ENCODE measurements at places on chromosomes 16 and 17.

- no peaks in the 10 kb centered on the region for H3K27me3 ChIP-seq
- no peak overlapping the region for H3K27ac ChIP-seq
- peaks cover 16% of the 10 kb centered on the region for H3K4me1 ChIP-seq
- DNase-seq = no peak
- no peaks in the 10 kb centered on the region for H3K36me3 ChIP-seq
Measured at GRCh38 chr16:11801481-11802021, 4.5 kb upstream of the ZC3H7A start.

DNA sequence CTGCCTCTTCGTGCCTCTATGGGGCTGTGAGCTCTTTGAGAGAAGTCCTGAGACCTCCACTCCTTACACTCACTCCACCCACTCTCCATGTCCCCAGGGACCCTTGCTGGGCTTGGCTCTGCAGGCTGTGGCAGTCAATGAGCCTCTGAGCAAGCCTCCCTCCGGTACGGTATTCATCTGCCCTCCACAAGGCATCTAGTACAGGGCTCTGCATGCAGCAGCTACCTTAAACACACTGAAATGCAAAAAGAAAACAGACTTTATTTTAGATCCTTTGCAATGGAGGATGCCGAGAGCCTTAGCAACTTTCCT, 38.9 kb upstream of the SMPD3 start:
- DNase-seq = no peak
- no peaks in the 10 kb centered on the region for H3K36me3 ChIP-seq
- no peak overlapping the region for H3K27ac ChIP-seq
- peaks cover 6% of the 10 kb centered on the region for H3K27me3 ChIP-seq
- no peak overlapping the region for H3K4me3 ChIP-seq

DNA sequence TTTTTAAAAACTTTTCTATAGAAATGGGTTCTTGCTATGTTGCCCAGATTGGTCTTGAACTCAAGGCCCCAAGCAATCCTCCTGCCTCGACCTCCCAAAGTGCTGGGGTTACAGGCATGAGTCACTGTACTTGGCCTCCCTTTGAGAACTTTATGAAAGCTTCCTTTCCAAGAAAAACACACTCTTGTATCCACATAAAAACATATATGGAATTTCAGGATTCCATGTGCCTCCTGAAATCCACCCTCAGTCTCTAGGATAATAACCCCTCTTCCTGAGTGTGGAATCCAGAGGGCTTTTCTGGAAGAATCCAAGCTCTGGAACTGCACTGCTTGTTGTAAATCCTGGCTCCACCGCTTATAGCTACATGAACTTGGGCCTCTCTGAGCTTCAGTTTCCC, 53.2 kb upstream of the MRTFB start:
- no peak overlapping the region for H3K27ac ChIP-seq
- DNase-seq = no peak
- H3K36me3 ChIP-seq = no peaks in the 10 kb centered on the region
- H3K4me3 ChIP-seq = no peak overlapping the region
- no peaks in the 10 kb centered on the region for H3K4me1 ChIP-seq
- no peaks in the 10 kb centered on the region for H3K27me3 ChIP-seq

DNA sequence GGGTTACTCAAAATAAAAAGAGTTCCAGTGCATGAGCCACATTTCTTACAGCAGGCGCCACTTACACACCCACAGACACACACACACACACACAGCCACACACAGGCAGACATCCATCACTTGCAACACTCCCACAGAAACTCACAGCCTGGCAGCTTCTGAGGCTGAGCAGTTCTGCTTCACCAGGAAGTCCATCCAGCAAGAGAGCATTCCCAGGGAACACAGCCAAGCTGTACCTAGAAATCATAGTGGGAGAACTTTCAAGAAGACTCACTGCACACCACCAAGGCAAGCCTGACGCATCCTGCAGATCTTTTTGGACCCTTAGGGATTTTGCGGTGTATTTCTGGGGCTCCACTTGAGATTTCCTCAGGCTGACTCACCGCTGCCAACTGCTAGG, 140.9 kb upstream of the WSB1 start:
- no peaks in the 10 kb centered on the region for H3K36me3 ChIP-seq
- DNase-seq = no peak

- no peak for DNase-seq
- H3K27ac ChIP-seq = no peak overlapping the region
- H3K36me3 ChIP-seq = peaks cover 28% of the 10 kb centered on the region
- H3K4me3 ChIP-seq = no peak overlapping the region
- peaks cover 22% of the 10 kb centered on the region for H3K4me1 ChIP-seq
Measured at GRCh38 chr17:42333053-42333452, 44.8 kb downstream of the STAT5A start.

DNA sequence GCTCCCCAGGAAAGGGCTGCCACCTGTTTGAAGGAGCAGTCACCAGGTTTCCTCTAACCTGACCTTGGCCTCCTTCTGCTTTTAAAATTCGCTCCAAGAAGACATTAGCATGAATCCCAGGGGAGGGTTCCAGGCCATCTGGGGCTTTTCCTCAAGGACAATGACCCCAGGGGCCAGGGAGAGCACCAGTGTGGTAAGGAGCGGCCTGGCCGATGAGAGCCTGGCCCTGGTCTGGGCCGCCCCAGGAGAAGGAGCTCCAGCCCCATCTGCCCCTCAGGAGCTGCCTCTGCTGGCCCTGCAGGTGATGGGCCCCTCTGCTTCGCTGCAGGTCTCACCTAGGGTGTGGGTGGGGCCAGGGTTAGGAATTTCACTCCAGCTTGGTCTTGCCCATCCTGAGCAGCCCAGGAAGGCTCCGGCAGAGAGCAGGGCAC, 209.2 kb upstream of the TNRC6C start:
- H3K4me1 ChIP-seq = no peaks in the 10 kb centered on the region
- no peak overlapping the region for H3K4me3 ChIP-seq
- no peak overlapping the region for H3K27ac ChIP-seq
- H3K27me3 ChIP-seq = no peaks in the 10 kb centered on the region
- no peaks in the 10 kb centered on the region for H3K36me3 ChIP-seq

DNA sequence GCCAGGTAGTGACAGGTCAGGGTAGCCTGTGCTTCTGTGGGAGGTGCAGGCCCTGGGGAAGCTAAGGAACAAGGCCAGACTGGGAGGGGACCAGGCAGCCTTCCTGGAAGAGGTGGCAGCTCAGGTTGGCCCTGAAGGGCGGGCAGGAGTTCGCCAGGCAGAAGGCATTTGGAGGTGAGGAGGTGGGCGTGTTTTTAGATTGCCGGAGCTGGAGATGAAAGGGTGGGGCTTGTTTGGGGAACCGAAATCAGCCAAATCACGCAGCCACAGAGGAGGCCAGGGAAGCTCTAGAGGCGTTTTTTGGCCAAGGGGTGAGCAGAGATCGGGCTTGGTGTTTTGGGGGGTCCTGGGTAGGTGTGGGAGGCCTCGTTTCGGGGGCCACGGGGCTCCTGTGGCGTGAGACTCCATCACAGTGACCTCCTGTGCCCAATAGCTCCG, 7.6 kb downstream of the ADCY7 start:
- H3K27ac ChIP-seq = no peak overlapping the region
- no peaks in the 10 kb centered on the region for H3K4me1 ChIP-seq
- no peaks in the 10 kb centered on the region for H3K27me3 ChIP-seq
- H3K36me3 ChIP-seq = no peaks in the 10 kb centered on the region

GRCh38 chr16:29030086-29030840, 45.4 kb downstream of the LAT start:
- no peaks in the 10 kb centered on the region for H3K27me3 ChIP-seq
- H3K4me3 ChIP-seq = no peak overlapping the region
- no peaks in the 10 kb centered on the region for H3K4me1 ChIP-seq
- no peak overlapping the region for H3K27ac ChIP-seq
- H3K36me3 ChIP-seq = no peaks in the 10 kb centered on the region

DNA sequence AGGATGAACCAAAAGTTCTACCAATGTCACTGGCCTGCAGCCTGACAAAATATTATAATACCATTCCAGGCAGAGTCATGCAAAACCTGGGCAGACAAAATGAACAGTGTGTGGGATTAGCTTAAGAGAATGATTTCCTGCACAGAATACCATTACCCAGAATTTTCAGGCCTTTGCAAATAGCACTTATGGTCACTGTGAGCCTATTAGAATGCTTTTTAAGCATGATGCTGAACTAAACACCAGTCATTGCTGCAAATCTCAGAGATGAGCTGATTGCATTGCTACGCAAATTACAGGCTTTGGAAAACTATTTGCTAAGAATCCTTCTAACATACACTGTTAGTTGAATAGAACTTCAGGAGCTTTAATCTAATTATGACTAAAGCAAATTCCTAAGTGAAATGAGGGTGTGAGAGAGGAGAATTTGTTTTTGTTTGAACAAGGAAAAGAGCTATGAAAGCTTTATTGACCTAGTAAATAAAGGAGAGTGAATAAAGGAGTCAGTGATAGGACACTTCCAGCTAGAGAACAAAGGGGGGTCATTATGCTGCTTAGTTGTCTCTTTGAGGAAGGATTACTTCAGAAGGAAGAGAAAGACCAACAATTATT, 398.8 kb downstream of the HS3ST3B1 start:
- no peak for DNase-seq
- H3K4me1 ChIP-seq = no peaks in the 10 kb centered on the region
- H3K27me3 ChIP-seq = no peaks in the 10 kb centered on the region
- no peak overlapping the region for H3K4me3 ChIP-seq
- no peaks in the 10 kb centered on the region for H3K36me3 ChIP-seq

DNA sequence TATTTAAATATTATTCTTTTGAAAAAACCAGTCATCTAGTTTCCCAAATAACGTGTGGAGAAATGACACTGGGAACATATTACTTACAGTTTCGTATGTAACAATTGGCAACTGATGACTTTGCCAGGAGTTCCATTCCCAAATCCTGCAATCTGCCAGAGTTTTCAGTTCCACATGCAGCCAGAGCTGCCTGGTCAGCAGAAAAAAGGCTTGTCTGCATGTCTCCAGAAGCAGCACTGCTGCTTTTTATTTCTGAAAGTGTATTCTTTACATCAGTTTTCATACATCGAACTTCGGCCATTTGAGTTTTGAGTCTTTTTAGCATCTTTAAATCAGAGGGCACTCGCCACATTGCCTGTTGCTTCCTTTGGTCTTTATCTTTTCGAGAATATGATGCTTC, 78.4 kb downstream of the TRIM37 start:
- H3K4me3 ChIP-seq = no peak overlapping the region
- no peak overlapping the region for H3K27ac ChIP-seq
- H3K4me1 ChIP-seq = no peaks in the 10 kb centered on the region
- no peak for DNase-seq
- no peaks in the 10 kb centered on the region for H3K27me3 ChIP-seq

GRCh38 chr17:27065588-27065987, 228.3 kb upstream of the WSB1 start:
- H3K27ac ChIP-seq = no peak overlapping the region
- no peaks in the 10 kb centered on the region for H3K4me1 ChIP-seq
- no peak overlapping the region for H3K4me3 ChIP-seq
- no peak for DNase-seq
- no peaks in the 10 kb centered on the region for H3K27me3 ChIP-seq

GRCh38 chr17:57880086-57880456, 30.2 kb upstream of the MRPS23 start:
- peaks cover 50% of the 10 kb centered on the region for H3K4me1 ChIP-seq
- no peak overlapping the region for H3K4me3 ChIP-seq

DNA sequence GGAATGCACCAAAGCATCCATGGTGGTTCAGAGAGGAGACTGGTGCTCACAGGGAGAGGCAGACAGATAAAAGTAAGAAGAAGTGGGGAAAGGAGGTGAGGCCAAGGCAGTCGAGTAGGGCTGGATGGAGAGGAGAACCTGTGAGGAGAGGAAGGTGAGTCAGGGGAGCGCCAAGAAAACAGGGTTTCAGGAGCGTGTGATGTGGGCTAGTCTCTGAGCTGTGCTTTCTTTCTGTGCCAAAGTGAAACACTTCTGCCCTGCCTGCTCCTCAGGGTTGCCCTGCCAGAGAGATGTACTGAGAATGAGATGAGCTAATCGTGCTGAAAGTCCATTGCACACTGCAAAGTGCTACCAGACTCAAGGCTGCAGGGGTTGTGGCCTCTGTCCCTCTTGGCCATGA, 310.7 kb upstream of the CCL2 start:
- no peak overlapping the region for H3K4me3 ChIP-seq
- H3K27ac ChIP-seq = no peak overlapping the region
- H3K4me1 ChIP-seq = no peaks in the 10 kb centered on the region
- H3K27me3 ChIP-seq = peaks cover 4% of the 10 kb centered on the region
- DNase-seq = no peak

DNA sequence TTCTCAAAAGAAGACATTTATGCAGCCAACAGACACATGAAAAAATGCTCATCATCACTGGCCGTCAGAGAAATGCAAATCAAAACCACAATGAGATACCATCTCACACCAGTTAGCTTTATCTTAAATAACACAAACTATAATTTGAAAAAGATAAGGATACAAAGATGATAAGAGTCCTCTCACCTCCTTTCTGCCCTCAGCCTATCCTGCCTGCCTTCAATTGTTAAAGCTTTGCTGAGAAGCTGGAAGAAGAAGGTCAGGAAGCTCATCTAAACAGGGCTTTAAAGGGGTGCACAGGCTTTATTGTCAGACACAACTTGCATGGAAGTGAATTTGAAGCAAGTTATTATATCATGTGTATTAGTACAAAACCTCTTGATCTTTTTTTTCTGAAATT, 676.3 kb upstream of the GOT2 start:
- DNase-seq = no peak
- no peaks in the 10 kb centered on the region for H3K36me3 ChIP-seq
- H3K4me1 ChIP-seq = no peaks in the 10 kb centered on the region
- H3K27ac ChIP-seq = no peak overlapping the region

- no peak overlapping the region for H3K4me3 ChIP-seq
- DNase-seq = no peak
- no peaks in the 10 kb centered on the region for H3K27me3 ChIP-seq
Measured at GRCh38 chr17:49757151-49757777, 6.7 kb downstream of the FAM117A start.

DNA sequence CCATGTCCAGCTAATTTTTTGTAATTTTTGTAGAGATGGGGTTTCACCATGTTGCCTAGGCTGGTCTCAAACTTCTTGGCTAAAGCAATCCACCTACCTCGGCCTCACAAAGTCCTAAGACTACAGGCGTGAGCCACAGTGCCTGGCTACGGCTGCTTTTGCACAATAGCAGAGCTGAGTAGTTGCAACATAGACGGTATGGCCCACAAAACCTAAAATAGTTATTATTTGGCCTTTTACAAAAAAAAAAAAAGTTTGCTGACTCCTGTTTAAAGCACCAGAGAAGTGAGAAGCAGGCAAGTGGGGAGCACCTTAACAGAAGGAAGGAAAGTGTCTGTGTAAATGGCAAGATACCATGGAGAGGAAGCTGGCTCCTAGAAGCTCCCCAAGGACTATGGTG, 5.3 kb upstream of the HSF5 start:
- no peaks in the 10 kb centered on the region for H3K27me3 ChIP-seq
- H3K36me3 ChIP-seq = peaks cover 20% of the 10 kb centered on the region
- H3K4me1 ChIP-seq = no peaks in the 10 kb centered on the region
- no peak overlapping the region for H3K4me3 ChIP-seq
- no peak overlapping the region for H3K27ac ChIP-seq

DNA sequence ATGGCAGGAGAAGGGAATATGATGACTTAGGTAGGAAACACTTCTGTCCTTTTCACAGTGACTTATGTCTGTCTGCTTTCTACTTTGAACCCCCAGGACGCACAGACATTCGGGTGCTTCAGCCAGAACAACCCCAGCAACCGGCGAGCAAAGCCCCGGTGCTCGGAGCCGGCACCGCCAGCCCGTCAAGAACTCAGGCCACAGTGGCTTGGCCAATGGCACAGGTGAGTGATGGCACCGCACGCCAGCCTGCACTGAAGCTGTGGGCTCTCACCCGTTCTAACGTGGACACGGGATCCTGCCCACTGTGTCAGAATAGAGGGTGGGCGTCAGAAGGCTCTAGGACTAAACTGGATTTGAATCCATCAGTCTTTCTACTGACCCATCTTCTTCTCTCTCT, 79.4 kb upstream of the CLEC18A start:
- no peaks in the 10 kb centered on the region for H3K27me3 ChIP-seq
- H3K4me3 ChIP-seq = no peak overlapping the region
- no peak overlapping the region for H3K27ac ChIP-seq
- no peak for DNase-seq
- peaks cover 7% of the 10 kb centered on the region for H3K4me1 ChIP-seq
- H3K36me3 ChIP-seq = peaks cover 4% of the 10 kb centered on the region

Measured in keratinocyte (primary cell).